NCI-H69 (cell line): ENCODE measurements at places on chromosomes 3 and 15.

DNA sequence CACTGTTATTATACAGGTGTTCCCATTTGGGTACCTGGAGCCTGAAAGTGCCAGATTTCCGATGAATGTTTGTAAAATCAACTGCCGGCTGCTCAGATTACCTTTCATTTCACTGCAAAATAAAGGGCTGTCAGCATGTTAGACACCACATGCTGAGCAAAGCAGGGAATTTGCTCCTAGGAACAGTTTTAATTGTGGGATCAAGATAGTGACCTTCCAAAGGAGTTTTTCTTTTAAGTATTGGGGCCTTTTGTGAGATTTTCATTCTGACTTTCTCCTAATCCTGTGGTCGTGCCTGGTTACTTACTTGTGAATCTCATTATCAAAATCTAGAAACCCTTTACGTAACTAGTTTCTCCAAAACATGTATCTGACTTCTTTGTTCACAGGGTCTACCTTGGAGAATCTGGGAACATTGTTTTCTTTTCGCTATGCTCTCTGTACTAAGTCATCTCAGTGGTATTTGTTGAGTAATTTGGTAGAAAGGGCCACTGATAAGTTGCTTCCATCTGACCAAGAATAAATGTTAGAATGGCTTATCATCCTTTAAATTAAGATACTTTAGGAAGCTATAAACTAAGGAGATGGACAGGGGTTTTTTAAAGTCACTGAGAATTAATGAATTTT is 40.8 kb upstream of the LRTM1 start:
- DNase-seq, result peak; percentile 90

DNA sequence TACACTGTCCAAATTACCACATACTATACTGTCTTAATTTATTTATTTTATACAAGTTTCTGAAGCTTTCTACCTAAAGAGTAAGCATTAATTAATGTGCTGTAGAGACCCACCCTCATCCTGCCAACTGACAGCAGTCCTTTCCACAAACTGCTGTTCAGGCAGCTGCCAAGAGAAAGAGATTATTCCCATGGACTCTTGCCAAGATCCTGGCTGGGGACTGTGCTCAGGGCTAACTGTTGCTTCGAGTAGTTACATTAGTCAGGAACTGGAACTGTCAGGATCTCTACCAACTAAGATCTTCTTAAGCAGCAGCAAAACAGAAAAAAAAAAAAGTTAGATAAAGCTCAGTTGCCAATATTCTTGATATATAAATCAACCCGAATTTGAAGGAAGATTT is 398.8 kb downstream of the MECOM start:
- peak; percentile 95 for DNase-seq

- no peak for DNase-seq
Measured at GRCh38 chr15:29037997-29038705, 152.4 kb downstream of the APBA2 start.

DNA sequence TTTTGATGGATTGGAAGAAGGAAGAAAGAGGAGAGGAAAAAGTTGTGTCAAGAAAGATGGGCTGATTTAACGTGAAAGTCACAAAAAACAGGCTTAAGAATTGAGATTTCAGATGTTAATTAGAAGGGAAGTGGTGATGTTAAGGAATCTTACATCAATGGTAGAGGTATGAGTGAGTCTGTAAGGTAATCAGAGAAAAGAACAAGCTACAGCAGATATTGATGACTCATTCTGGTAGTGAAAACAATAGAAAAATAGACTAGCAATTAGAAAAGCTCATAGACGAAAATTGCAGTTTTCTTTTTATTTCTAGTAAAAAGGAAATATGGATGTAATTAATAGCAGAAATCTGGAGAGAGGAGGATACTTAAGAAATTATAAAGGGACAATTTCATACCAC is 559.6 kb downstream of the MCTP2 start:
- no peak for DNase-seq

DNA sequence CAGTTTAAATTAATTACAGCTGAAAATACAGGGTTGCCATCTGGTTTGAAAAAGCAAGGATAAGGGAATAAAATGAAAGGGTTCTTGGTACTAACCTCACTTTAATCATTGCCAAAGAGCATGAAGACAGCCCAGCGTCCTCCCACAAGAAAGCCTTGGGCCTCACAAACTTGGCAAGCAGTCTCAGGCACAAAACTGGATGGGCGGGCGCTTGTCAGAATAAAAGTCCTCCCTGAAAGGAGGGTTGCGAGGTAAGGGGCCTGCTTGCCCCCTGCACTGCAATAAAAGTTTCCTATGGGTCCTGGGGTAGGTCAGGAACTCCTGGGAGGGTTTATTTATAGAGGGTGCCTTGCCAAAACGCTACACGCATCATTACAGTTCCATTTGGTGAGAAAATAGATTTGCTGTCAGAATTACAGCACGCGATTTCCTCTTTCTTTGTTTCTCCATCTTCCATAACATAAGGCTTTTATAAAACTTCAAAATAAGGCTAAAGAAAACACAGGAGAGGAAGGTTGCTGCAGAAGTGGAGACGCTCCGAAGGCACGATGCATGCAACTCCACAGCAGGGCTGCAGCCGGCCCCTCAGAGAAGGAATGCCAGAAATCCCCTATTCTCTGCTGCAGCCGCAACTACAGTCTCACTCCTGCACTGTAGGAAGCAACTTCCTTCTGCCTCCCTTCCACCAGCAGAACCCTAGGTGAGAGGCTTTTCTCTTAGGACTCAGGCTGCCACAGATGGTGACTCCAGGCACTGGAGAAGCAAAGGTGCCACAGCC is 61.3 kb downstream of the VGLL4 start:
- DNase-seq, result peak; percentile 91
